ENCODE measurements at places on chromosomes 3 and 15.

DNA sequence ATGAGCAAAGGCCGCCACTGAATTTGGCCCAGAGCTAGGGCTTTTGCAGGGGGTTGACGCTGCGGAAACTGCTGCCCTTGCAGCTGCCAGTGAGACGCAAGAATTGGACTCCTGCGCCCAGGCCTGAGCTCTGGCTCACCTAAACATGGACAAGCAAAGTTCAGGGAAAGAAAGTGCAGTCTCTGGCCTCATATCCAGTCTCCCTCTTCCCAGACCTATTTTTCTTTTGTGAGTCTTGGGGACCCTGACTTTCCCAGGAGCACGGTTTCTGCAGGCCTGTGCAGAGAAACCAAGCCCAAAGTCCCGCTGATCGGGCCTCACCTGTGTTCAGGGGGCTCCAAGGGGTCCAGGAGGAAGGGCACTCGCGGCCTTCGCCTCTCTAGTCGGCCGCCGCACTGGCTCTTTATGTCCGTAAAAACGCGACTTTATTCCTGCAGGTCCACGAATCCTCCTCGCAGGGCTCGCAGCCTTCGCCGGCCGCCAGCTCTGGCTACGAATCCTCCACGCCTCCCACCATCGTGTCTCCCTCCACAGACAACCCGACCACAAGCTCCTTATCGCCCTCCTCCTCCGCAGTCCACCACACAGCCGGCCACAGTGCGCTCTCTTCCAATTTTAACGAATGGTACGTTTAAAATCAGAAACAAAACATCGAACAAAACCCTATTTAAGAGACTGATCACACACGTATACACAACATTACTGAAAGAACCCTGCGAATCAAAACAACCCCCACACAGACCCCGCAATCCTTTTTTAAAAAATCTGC lies 3.9 kb downstream of the ZIC1 start:
- DNase-seq: no peak

GRCh38 chr15:44836094-44836493 lies 99.8 kb downstream of the TRIM69 start:
- DNase-seq: no peak

DNA sequence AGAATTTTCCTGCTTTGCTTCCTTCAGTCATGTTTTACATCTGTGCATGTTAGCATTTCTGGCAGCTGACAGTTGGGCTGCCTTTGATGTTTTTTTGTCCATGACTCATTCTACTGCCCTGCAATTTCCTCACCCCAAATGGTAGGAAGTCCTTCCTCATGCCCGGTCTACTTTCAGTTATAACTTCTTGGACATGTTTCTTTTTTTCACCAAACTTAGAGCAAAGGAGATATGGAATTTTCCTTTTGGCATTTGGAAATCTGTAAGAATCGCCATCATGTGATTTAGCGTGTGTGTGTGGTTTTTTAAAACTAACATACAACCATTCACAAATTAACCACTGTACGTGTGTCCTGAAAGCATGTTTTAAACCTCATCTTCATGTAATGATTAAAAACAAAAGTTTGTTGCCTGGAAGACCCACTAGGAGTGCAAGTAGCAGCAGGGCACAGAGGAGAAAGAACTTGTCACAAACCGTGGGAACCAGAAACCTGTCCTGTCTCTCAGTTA lies 430.7 kb upstream of the CFAP20DC start:
- no peak for DNase-seq

- DNase-seq: no peak
Measured at GRCh38 chr3:53223541-53223966, 32.3 kb downstream of the TKT start.
